ENCODE measurements at places on chromosomes 5 and 9.

GRCh38 chr5:120014535-120014934 is 385.2 kb downstream of the FAM170A start:
- DNase-seq, result no peak

GRCh38 chr5:175717837-175718236 is 60.0 kb downstream of the HRH2 start:
- no peak for DNase-seq

DNA sequence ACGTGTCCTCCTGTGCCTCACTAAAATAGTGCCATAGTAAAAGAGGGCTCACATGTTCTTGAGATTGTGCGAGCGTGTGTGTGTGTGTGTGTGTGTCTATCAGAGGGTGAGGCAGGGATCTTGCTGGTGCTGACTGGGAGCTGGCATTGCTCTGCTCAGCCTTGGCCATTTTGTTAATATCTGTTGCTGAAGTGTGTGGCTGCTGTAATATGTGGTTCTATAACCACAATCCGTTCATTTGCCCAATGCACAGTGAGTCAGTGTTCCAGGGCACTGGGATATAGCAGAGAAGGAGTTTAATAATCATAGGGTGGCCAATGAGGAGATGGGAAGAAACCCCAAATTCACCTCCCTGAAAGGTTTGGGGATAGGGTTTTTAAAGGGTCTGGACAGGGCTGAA is 61.3 kb downstream of the RASGRF2 start:
- no peak for DNase-seq

- DNase-seq, result no peak
These were observed 370.9 kb downstream of the DIRAS2 start for GRCh38 chr9:90271707-90272106.

- DNase-seq, result no peak
These were observed 147.8 kb downstream of the OXCT1 start for GRCh38 chr5:41722359-41722950.

All from activated CD8-positive, alpha-beta T cell treated with anti-CD3 and anti-CD28 coated beads, Interleukin-2, amount 10 ng/mL, durations not matched to agents 7 days and 5 days (primary cell).